Thoracic aorta endothelial cell (primary cell): ENCODE measurements at places on chromosomes 13 and 19. TPM values are rescaled to one million over a fixed set of nuclear protein-coding genes. Genes with fewer than 3 reads are reported as not detected.

Gene DYRK1B
- total RNA-seq, result 12.2 and 15.6 TPM in 2 replicates

Gene PSG1
- total RNA-seq, result not detected in 2 replicates

Gene CKM
- not detected in 2 replicates for total RNA-seq

Gene ZNF729
- not detected in 2 replicates for total RNA-seq

Gene KCNC3
- total RNA-seq, result under 0.01 and 0.07 TPM in 2 replicates

Gene PSG11
- not detected in 2 replicates for total RNA-seq

Gene EBI3
- total RNA-seq, result 0.14 and 0.27 TPM in 2 replicates

Gene ANO8
- 3.2 and 4.3 TPM in 2 replicates for total RNA-seq

Gene IGFL2
- total RNA-seq, result not detected in 2 replicates

Gene RHPN2
- 3.1 and 4.7 TPM in 2 replicates for total RNA-seq

Gene CRX
- not detected in 2 replicates for total RNA-seq

Gene GRK1
- under 0.01 TPM in 1 of 2 replicates, not detected in the other for total RNA-seq

Gene ZNF587B
- total RNA-seq, result 23.7 and 48.5 TPM in 2 replicates
